B cell (primary cell): ENCODE measurements at places on chromosomes 3 and 15. TPM values are rescaled to one million over a fixed set of nuclear protein-coding genes. Genes with fewer than 3 reads are reported as not detected.

GRCh38 chr3:133887803-133888703, 7.6 kb downstream of the RAB6B start:
- H3K4me1 ChIP-seq: no peaks in the 10 kb centered on the region
- no peak overlapping the region for H3K4me3 ChIP-seq
- DNase-seq: no peak
- no peak overlapping the region for H3K27ac ChIP-seq
- no peaks in the 10 kb centered on the region for H3K36me3 ChIP-seq
- no peaks in the 10 kb centered on the region for H3K27me3 ChIP-seq

GRCh38 chr3:107689355-107689754, 166.6 kb downstream of the BBX start:
- H3K4me1 ChIP-seq: peaks cover 11% of the 10 kb centered on the region
- no peaks in the 10 kb centered on the region for H3K36me3 ChIP-seq
- no peak for DNase-seq
- H3K4me3 ChIP-seq: no peak overlapping the region

DNA sequence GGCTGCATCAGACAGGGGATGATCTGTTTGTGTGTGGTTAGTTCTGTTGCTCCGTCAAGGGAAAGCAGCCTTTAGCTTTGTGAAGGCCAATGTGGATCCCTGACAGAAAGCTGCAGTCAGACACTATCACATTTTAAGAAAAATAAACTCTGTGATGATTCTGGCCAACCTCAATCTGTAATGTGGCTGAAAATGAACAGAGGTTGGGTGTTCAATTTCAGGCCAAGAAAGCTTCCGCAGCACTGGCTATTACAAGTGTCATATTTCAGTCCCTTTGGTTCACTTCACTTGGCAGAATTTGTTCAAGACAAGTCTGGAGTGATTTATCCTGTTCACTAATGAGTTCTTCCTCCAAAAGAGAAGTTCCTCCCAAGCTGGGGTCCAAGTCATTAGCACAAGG, 571.8 kb upstream of the IL12A start:
- no peak overlapping the region for H3K4me3 ChIP-seq
- no peaks in the 10 kb centered on the region for H3K36me3 ChIP-seq
- no peak for DNase-seq
- H3K27me3 ChIP-seq: no peaks in the 10 kb centered on the region

GRCh38 chr3:88141458-88142083, 8.2 kb upstream of the C3orf38 start:
- no peaks in the 10 kb centered on the region for H3K4me1 ChIP-seq
- peaks cover 8% of the 10 kb centered on the region for H3K36me3 ChIP-seq
- H3K27me3 ChIP-seq: no peaks in the 10 kb centered on the region
- H3K4me3 ChIP-seq: no peak overlapping the region
- no peak overlapping the region for H3K27ac ChIP-seq

GRCh38 chr15:43085921-43086320, 19.9 kb downstream of the UBR1 start:
- peaks cover 39% of the 10 kb centered on the region for H3K36me3 ChIP-seq
- DNase-seq: no peak
- H3K4me3 ChIP-seq: no peak overlapping the region

Gene CASR
- not detected in 2 replicates for total RNA-seq

Gene SYNPR
- total RNA-seq: not detected in 2 replicates
